ENCODE measurements at places on chromosomes 13 and 19.
A peak's percentile ranks its signal among the peaks of the same experiment; 100 is the strongest.

- DNase-seq: no peak
These were observed 49.8 kb downstream of the CBY2 start for GRCh38 chr13:45751885-45752284.

DNA sequence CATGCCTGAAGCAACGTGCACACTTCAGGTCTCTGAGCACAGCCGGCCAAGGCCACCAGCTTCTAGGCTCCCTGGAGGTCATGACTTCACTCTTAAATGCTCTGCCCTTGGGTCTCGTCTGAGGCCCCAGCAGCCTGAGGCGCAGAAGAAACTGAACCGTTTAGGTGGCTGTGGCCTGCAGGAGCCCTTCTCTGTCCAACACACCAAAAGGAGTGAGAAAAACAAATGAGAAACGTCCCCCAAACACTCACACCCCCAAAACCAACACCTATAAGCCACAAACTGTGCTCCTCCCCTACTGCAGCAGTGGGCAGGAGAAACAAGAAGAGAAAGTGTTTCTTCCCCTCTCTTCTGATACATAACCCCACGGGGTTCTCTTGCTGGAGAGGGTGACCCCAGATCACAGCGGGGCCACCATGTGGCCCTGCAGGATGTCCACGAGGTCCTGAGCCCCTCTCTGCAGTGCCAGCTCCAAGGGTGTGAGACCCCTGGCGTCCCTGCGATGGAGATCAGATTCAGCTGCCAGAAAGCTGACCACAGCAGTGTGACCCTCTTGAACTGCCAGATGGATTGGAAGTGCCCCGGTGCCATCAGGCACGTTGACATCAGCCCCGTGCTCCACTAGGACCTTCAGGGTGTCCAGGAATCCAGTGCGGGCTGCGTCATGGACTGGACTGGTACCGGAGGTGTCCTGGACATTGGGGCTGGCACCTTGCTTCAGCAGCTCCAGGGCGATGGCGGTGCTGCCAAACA is 1.0 kb upstream of the KRI1 start:
- DNase-seq: no peak

DNA sequence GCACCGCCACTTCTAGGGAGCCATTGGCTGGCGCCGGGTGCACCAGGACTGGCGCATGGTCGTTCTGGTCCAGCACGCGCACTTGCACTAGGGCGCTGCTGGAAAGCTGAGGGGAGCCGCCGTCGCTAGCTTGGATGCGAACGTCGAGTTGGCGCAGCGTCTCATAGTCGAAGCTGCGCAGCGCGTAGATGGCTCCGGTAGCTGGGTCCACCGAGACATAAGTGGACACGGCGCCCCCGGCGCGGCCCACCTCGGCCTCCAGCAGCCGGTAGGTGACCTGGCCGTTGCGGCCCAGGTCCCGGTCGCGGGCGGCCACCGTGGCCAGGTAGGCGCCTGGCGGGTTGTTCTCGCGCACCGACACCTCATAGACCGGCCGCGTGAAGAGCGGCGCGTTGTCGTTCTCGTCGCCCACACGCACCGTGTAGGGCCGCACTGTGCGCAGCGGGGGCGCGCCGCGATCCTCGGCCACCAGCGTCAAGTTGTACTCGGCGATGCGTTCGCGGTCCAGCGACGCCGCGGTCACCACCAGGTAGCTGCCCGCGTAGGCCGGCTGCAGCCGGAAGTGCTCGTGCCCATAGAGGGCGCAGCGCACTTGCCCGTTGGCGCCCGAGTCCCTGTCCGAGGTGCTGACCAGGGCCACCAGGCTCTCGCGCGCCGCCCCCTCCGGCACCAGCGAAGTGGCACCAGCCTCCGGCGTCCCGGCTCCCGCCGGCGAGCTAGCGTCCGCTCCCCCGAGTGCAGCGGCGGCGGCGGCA is 1.7 kb downstream of the PCDH8 start:
- DNase-seq: no peak

DNA sequence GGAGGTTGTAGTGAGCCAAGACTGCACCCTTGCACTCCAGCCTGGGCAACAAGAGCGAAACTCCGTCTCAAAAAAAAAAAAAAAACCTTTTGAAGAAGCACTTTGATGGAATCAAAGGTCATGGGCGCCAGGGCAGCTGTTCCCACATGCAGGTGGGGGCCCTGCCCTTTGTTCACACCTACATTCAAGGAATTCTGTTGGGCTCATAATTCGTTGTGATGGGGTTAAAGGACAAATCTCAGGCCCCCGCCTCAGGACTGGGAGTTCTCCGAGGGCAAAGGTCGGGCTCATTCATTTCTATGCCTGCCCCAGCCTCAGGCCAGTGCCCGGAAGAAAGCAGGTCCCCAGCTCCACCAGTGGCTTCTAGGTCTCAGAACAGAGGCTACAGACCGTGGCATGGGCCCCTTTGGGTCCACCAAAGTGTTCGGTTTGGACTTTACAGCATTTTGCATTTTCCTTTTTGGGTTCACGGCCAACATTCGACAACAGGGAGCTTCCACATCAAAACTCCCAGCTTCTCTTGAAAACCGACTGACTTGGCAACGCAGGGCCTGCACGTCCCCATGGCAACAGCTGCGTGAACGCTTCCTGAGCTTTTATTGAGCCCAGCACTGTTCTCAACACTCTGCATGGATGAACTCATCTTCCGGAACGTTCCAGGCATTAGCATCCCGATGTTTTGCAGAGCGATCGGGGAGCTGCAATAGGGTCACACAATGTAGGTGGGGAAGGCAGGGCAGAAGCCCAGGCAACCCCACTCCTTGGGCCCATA is 10.1 kb upstream of the GTF2F1 start:
- DNase-seq: peak; percentile 38

GRCh38 chr19:4807188-4807587 is 15.7 kb downstream of the FEM1A start:
- no peak for DNase-seq

DNA sequence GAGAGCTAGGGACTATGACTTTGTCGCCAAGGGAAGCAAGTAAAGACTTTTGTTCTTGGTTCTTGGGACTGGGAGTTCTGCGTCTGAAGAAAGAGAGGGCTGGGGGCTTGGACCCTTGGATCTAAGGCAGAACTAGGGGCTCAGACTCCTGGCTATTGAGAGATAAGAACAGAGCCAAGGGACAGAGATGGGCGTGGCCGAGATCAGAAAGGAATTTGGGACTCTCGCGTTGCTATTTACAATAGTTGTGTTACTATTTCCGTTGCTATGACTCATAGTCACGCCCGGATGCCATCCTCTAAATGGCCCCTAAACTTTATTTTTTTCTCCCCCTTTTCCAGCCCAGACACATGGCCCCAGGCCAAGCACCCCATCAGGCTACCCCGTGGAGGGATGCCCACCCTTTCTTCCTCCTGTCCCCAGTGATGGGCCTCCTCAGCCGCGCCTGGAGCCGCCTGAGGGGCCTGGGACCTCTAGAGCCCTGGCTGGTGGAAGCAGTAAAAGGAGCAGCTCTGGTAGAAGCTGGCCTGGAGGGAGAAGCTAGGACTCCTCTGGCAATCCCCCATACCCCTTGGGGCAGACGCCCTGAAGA is 759 bp downstream of the PPP1R15A start:
- peak; percentile 78 for DNase-seq

DNA sequence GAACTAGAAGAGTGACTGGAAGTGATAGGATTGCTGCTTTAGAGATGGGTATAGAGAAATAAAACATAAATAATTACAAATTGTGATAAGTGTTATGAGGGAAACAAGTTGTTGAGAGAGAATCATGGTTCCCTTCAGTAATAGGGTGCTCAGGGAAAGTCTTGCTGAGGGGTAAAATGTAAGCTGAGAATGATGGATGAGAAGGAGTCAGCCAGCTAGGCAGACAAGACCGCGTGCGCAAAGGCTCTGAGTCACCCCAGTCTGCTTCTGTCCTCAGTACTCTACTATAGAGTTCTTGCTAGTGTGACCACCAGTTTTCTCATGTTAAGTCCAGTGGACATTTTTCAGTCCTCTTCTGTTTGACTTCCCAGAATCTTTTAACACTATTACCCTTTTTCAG is 39.5 kb downstream of the PCCA start:
- DNase-seq: no peak

DNA sequence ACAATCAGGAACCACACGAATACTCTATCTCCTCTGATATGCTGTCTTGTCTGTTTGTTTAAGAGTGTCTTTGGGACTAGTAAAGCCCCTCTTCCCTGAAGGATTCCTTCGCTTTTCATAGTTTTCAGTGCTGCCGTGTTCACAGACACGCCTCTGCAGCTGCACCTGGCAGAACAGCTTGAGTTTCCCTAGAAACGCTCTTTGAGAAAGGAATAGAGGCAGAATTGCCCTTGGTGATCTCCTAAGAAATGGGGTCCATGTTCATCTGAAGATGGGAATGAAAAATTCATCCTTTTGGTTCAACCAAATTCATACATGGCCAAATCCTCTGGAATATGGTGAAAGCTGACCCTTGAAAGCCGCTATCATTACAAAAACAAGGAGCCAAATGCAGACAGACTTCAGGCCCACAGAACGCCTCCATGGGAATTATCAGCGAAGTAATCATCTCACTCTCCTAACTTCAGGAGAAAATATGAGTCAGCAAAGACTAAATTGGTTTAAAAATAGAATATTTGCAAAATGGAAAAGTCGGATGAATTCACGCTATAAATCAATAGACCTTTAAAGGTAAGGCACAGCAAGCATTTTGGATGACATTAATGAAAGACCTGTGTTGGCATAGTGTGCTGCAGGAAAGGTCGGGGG is 5.5 kb downstream of the SACS start:
- DNase-seq: no peak

GRCh38 chr13:108769213-108770070 is 140.0 kb downstream of the MYO16 start:
- no peak for DNase-seq

DNA sequence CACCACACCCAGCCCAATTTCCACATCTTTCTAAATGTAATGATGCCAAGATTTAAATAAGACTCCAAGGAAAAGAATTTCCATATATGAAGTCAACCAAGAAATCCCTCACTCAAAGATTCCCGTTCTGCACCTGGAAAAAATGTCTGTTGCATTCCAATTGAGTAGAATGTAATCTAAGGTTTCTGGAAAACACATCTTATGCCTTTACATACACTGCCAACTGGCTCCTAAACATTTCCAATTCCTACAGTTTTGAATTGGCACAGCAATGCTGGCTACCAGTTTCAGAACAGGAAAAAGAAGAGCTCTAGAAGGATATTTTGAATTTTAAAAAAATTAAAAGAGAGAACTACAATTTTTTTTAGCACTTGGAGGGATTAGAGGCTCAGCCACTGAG is 43.0 kb downstream of the COL4A2 start:
- no peak for DNase-seq

DNA sequence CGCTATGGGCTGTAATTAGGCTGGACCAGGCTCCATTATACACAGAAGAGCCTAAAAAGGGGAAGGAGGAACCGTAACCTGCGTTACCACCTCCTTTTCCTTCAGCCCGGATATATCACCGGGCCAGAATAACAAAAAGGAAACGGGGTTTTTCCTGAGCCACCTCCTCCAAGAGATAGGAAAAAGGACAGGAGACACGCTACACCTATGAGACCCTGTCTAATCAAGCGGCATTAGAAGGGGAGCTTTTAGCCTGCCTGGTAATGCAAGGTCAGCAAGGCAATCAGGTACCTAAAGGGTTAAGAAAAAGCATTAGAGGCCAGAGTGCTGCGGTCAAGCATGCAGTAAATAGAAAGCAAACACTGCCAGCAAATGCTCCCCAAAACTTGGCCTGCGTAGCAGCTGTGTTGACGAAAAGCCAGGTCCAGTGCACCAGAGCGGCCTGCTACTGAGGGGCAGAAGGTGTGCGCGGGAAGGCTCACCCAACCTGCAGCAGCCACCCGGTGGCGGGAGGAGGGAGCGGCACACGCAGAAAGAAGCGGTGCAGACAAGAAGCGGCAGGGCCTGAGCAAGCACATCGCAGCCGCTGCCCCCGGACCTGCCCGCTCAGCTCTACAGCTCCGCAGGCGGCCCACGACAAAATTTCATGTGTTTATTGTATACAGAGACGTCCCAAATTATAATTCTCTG is 1466.1 kb downstream of the UQCRFS1 start:
- DNase-seq: no peak

DNA sequence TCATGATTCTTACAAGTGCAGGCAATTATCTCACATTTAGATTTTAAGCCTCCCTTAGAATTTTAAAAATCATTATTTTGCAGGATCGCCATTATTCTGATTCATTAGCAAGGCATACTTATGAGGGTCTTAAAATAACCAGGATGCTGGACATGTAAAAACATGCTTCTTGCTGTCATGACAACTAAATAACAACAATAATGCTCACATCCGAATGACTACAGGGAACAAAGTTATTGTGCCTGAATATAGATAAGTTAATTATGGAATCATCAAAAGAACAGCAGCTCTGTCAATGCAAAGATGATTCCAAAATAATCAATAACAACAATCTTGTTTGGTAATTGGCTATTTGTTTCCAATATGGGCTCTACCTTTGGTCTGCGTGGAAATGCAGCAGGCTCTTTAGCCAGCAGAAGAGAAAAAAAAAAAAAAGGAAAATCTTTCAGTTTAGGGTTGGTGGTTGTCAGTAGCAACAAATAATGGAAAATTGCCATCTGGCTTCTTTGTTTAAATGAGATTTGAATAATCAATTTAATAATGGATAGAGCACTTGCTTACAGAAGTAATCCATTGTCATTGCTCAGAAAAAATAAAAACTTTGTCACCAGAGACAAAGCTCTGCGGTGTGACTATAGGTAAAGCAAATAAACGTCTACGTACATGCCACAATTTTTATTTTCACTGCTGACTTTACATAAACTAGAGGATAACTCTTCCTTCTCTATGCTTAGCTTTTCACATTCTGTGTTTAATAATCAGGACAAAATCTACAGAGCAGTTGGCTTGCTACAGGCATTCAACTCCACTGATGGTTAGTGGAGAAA is 468.9 kb upstream of the TSHZ3 start:
- DNase-seq: no peak

DNA sequence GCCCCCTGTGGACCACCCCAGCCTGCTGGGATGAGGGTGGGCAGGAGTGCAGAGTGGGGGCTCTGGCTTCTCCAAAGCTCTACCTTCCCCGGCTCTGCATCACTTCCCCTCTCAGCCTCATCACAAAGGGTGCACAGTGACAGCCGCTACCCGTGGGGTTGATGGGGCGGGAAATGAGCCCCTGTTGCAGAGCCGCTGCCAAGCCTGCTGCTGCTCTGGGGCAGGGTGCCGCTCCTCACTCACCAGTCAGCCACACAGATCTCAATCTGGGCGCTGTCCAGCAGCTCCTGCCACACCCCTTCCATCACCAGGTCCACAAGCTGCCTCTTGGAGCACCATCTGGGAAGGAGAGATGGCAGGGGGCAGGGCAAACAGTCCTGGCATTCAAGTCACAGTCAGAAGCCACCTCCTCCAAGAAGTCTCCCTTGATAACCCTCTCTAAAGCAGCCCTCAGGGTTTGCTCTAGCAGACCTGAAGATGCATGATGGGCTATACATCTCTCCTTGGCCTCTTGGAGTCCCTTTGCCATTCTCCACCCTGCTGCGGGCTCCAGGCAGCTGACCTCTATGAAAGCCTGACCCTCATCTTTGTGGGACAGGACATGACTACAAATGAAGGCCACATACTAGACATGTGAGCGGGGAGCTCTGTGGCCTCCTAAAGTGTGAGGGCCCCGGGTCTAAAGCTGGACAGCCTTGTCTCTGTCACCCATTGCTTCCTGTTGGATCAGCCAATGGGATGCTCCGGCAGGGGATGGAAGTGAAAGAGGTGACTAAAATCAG is 15.7 kb downstream of the MRPS12 start:
- no peak for DNase-seq

Measured in fibroblast of skin of left biceps (primary cell).